Suprapubic skin (tissue), 4 donors: ENCODE measurements at places on chromosomes 5 and 9. TPM values are rescaled to one million over a fixed set of nuclear protein-coding genes. Genes with fewer than 3 reads are reported as not detected.

Gene PAEP
- not detected for total RNA-seq

Gene ABCA1
- total RNA-seq: 24.5 TPM

DNA sequence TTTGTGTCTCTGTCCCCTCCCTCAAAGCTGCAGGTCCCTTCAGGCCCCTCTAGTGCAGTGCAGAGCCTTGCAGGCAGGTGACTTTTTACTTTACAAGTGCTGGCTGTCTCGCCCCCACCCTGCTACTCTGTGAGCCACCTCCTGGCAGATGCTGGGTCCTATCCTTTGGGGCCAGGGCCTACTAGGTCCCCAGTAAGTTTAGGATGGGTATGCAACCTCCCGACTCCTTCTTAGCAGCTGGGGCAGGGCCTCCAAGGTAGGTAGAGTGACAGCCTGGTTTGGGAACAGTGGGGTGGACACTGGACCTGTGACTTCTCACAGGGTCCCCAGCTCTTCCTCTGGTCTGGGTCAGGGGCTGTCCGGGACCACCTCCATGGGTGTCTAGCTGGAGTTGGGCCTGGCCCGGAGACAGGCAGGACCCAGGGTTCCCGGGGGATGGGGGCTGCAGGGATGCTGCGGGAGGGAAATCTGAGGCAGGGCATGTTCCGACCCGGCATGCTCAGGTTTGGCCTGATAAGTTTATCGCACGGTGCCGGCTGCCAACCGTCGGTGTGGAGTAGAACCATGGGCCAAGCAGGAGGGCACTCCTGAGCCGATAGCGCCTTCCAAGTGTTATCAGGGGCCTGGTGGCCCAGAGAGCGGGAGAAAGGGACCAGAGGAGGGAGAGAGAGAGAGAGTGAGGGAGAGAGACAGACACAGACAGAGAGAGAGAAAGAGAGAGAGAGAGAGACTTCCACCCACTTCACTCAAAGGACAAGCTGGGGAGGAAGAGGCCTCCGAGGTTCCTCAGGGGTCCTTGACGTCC, 20.5 kb downstream of the GFI1B start:
- H3K27me3 ChIP-seq: peaks cover 40% of the 10 kb centered on the region
- H3K4me1 ChIP-seq: peaks cover 17% of the 10 kb centered on the region
- H3K4me3 ChIP-seq: no peak overlapping the region
- H3K36me3 ChIP-seq: no peaks in the 10 kb centered on the region
- DNase-seq: no peak

DNA sequence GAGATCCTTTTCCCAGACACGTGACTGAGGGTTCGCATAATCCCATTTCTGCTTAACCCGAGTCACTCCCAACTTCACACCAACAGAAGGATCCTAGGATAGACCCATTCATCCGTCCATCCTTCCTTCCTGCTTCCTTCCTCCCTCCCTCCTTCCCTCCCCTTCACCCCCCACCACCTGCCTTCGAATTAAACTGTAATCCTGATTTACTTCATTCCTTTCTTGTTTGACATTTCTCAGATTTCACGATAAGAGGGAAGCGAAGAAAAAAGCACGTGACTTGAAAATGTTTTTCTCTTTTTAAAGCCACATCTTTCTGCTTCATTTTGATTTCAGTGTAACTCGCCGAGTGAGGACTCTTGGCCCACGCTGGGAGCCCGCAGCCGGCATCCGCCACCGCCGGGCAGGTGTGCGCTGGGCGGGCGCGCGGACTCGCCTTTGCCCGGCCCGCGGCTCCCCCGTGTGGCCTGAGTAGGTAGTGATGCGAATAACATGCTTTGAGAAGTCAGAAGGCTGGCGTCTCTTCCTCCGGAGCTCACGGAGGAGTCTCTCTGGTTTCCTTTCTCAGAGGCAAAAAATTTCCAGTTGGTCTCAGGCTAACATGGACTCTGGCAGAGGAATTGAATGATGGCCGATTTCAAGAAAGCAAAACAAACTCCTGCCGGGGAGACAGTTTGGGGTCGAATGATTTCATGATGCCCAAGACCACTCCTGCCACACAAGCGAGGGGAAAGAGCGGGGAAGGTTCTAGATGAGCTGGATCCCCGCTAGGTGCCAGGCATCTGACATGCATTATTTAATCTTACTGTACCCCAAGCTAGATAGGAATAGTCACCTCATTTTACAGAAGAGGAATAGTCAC, 117.7 kb downstream of the SLC12A2 start:
- peak overlapping the region; percentile 32 for H3K4me3 ChIP-seq
- peaks cover 6% of the 10 kb centered on the region for H3K27me3 ChIP-seq
- H3K36me3 ChIP-seq: no peaks in the 10 kb centered on the region
- peaks cover 10% of the 10 kb centered on the region for H3K4me1 ChIP-seq
- no peak overlapping the region for H3K27ac ChIP-seq

Gene ASS1
- total RNA-seq: 225 TPM

GRCh38 chr5:160470437-160471361, 49.0 kb downstream of the PTTG1 start:
- DNase-seq: no peak
- no peak overlapping the region for H3K4me3 ChIP-seq
- H3K36me3 ChIP-seq: no peaks in the 10 kb centered on the region
- no peaks in the 10 kb centered on the region for H3K27me3 ChIP-seq

Gene MEGF10
- 2.9 TPM for total RNA-seq

Gene NKD2
- total RNA-seq: 7.9 TPM

- H3K4me3 ChIP-seq: no peak overlapping the region
- H3K36me3 ChIP-seq: no peaks in the 10 kb centered on the region
- DNase-seq: no peak
- peaks cover 71% of the 10 kb centered on the region for H3K27me3 ChIP-seq
Measured at GRCh38 chr9:135375001-135375400, 104.6 kb upstream of the PPP1R26 start.

GRCh38 chr5:77867914-77868313, 91.8 kb upstream of the TBCA start:
- H3K4me1 ChIP-seq: no peaks in the 10 kb centered on the region
- H3K27ac ChIP-seq: no peak overlapping the region
- peaks cover 4% of the 10 kb centered on the region for H3K27me3 ChIP-seq
- no peak for DNase-seq
- H3K4me3 ChIP-seq: no peak overlapping the region

GRCh38 chr5:151251621-151252020, 1.4 kb upstream of the GM2A start:
- no peak for DNase-seq
- H3K27ac ChIP-seq: no peak overlapping the region
- H3K4me3 ChIP-seq: no peak overlapping the region
- H3K27me3 ChIP-seq: no peaks in the 10 kb centered on the region
- peaks cover 29% of the 10 kb centered on the region for H3K4me1 ChIP-seq

DNA sequence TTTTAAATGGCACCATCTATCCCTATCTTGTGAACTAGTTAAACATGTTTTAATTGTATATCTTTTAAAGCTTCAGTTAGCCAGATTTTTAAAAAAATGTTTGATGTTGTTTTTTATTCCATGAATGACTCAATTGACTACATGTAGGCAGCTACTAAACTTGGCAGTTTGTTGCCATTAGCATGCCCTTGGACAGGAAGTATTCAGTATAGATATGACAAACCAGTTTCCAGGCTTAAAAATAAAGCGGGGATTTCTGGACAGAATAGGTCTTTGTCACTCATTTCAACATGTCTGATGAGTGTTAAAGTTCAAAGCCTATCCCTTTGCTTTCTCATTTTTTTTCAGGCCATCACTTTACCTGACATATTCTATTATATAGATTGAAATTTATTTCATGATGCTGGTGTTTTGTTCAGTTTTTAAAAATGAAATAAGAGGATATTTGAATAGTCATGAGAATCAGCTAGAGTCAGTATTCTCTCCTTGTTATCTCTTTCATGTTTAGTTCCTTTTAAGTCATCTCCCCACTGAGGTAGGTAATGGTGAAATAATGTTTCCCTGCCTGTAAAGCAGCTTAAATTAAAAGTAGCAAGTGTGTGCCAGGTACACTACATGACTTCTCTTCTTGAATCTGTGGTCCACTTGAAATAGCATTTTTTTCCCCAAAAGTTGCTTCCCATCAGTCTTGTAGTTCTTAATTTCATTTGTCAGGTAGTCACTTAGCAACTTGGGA, 11.9 kb downstream of the TNFAIP8 start:
- no peak overlapping the region for H3K27ac ChIP-seq
- H3K4me1 ChIP-seq: peaks cover 34% of the 10 kb centered on the region
- no peaks in the 10 kb centered on the region for H3K36me3 ChIP-seq
- H3K4me3 ChIP-seq: no peak overlapping the region
- no peak for DNase-seq
